ENCODE measurements at places on chromosomes 12 and 14. TPM values are rescaled to one million over a fixed set of nuclear protein-coding genes. Genes with fewer than 3 reads are reported as not detected.

- no peaks in the 10 kb centered on the region for H3K4me1 ChIP-seq
- H3K27ac ChIP-seq = no peak overlapping the region
- no peaks in the 10 kb centered on the region for H3K27me3 ChIP-seq
- no peak overlapping the region for H3K4me3 ChIP-seq
- DNase-seq = no peak
Measured at GRCh38 chr14:104852280-104852663, 12.8 kb upstream of the CEP170B start.

GRCh38 chr12:116662612-116663144 lies 75.2 kb downstream of the SPRING1 start:
- no peaks in the 10 kb centered on the region for H3K27me3 ChIP-seq
- no peak for DNase-seq
- no peak overlapping the region for H3K4me3 ChIP-seq
- no peak overlapping the region for H3K27ac ChIP-seq
- no peaks in the 10 kb centered on the region for H3K36me3 ChIP-seq
- peaks cover 16% of the 10 kb centered on the region for H3K4me1 ChIP-seq

Gene TSHR
- total RNA-seq = not detected

Gene ASCL1
- not detected for total RNA-seq

Gene CLMN
- total RNA-seq = 7.1 TPM

Gene SLC25A47
- not detected for total RNA-seq

Gene TMEM233
- total RNA-seq = 0.17 TPM

DNA sequence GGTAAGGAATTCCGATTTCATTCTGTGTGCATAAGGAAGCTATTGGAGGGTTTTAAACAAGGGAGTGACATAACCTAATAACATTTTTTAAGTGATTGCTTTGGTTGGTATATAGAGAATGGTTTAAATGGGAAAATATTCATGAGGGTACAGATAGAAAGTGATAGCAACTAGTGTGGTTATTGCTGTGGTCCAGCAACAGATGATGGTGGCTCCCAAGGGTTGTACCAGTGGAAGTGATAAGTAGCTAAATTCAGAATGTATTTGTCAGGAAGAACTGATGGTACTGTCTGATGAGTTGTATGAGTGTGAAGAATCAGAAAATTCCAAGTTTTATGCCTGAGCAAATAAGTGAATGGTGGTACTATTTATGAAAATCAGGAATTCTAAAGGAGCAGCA lies 2.6 kb upstream of the CNOT2 start:
- DNase-seq = no peak
- H3K4me3 ChIP-seq = no peak overlapping the region
- peaks cover 30% of the 10 kb centered on the region for H3K36me3 ChIP-seq
- H3K4me1 ChIP-seq = peaks cover 27% of the 10 kb centered on the region

GRCh38 chr14:33814010-33814409 lies 136.9 kb downstream of the EGLN3 start:
- no peaks in the 10 kb centered on the region for H3K4me1 ChIP-seq
- no peak overlapping the region for H3K4me3 ChIP-seq
- H3K27ac ChIP-seq = no peak overlapping the region
- no peaks in the 10 kb centered on the region for H3K27me3 ChIP-seq
- H3K36me3 ChIP-seq = no peaks in the 10 kb centered on the region
- DNase-seq = no peak

Gene GUCY2C
- total RNA-seq = not detected

DNA sequence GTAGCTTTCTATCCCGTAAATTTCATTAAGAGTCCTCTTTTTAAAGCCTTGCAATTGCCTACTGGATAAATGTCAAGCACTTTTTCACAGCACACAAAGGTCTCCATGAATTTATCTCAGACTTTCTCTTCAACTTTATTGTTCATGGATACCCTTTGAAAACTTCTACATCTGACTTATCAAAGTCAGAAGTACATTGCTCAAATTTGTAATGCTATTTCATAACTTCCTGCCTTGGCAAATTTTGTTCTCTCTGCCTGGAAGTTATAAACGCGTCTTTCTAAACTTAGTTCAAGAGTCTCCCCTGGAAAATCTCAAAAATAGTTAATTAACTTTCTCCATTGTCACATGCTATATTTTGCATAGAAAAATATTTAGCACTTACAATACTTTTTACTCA lies 55.9 kb upstream of the RERGL start:
- no peak for DNase-seq
- H3K27ac ChIP-seq = no peak overlapping the region
- no peaks in the 10 kb centered on the region for H3K27me3 ChIP-seq
- H3K36me3 ChIP-seq = no peaks in the 10 kb centered on the region
- H3K4me1 ChIP-seq = no peaks in the 10 kb centered on the region

- H3K27ac ChIP-seq = peak overlapping the region; percentile 82
- H3K36me3 ChIP-seq = peaks cover 4% of the 10 kb centered on the region
- no peak for DNase-seq
- no peak overlapping the region for H3K4me3 ChIP-seq
Measured at GRCh38 chr14:52046376-52046917, 22.4 kb downstream of the NID2 start.

Gene IGF1
- 15.4 TPM for total RNA-seq

Gene IRAK3
- 13.0 TPM for total RNA-seq

Gene ATF1
- 29.1 TPM for total RNA-seq

DNA sequence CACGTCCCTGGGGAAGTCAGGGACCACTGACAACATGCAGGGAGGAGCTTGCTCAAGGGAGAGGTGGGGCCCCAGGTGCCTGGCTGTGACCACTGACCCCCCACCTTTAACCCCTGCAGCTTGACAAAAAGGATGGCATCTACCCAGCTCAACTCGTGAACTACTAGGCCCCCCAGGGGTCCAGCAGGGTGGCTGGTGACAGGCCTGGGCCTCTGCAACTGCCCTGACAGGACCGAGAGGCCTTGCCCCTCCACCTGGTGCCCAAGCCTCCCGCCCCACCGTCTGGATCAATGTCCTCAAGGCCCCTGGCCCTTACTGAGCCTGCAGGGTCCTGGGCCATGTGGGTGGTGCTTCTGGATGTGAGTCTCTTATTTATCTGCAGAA lies 26.3 kb downstream of the HIP1R start:
- H3K27me3 ChIP-seq = no peaks in the 10 kb centered on the region
- H3K27ac ChIP-seq = peak overlapping the region; percentile 57
- peaks cover 52% of the 10 kb centered on the region for H3K4me1 ChIP-seq
- no peaks in the 10 kb centered on the region for H3K36me3 ChIP-seq
- no peak overlapping the region for H3K4me3 ChIP-seq
- no peak for DNase-seq

Gene KCNMB4
- 10.3 TPM for total RNA-seq

DNA sequence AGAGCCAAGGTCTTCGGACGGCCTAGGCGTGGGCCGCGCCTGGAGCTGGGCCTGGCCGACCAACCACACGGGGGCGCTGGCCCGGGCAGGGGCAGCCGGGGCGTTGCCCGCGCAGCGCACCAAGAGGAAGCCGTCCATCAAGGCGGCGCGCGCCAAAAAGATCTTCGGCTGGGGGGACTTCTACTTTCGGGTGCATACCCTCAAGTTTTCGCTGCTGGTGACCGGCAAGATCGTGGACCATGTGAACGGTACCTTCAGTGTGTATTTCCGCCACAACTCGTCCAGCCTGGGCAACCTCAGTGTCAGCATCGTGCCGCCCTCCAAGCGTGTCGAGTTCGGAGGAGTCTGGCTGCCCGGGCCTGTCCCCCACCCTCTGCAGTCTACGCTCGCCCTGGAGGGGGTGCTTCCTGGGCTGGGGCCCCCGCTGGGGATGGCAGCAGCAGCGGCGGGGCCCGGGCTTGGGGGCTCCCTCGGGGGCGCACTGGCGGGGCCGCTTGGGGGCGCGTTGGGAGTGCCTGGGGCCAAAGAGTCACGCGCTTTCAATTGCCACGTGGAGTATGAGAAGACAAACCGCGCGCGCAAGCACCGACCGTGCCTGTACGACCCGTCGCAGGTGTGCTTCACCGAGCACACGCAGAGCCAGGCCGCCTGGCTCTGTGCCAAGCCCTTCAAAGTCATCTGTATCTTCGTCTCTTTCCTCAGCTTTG lies 4.4 kb upstream of the SHMT2 start:
- H3K27ac ChIP-seq = no peak overlapping the region
- H3K4me3 ChIP-seq = no peak overlapping the region
- no peaks in the 10 kb centered on the region for H3K36me3 ChIP-seq
- H3K4me1 ChIP-seq = peaks cover 10% of the 10 kb centered on the region
- no peak for DNase-seq

DNA sequence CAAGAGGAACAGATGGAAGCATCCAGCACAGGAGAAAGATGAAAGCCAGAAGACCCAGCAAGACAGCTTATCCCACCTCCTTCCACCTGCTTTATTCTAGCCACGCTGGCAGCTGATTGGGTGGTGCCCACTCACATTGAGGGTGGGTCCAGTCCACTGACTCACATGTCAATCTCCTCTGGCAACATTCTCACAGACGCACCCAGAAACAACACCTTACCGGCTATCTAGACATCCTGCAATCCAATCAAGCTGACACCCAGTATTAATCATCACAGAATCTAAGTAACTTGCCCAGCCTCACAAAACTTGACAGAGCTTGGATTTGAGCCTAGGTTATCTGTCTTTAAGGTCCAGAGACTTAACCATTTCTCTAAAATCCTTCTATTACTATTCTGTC lies 208.9 kb downstream of the PAH start:
- no peaks in the 10 kb centered on the region for H3K27me3 ChIP-seq
- H3K27ac ChIP-seq = no peak overlapping the region
- H3K4me1 ChIP-seq = no peaks in the 10 kb centered on the region
- H3K4me3 ChIP-seq = no peak overlapping the region
- H3K36me3 ChIP-seq = no peaks in the 10 kb centered on the region
- DNase-seq = no peak

GRCh38 chr12:41917938-41918341 lies 226.7 kb downstream of the GXYLT1 start:
- H3K4me1 ChIP-seq = peaks cover 9% of the 10 kb centered on the region
- H3K36me3 ChIP-seq = no peaks in the 10 kb centered on the region
- H3K4me3 ChIP-seq = no peak overlapping the region
- H3K27me3 ChIP-seq = no peaks in the 10 kb centered on the region
- DNase-seq = no peak

GRCh38 chr14:22168092-22168955 lies 420.7 kb downstream of the DAD1 start:
- no peaks in the 10 kb centered on the region for H3K4me1 ChIP-seq
- no peak overlapping the region for H3K4me3 ChIP-seq
- no peaks in the 10 kb centered on the region for H3K36me3 ChIP-seq
- H3K27me3 ChIP-seq = no peaks in the 10 kb centered on the region

- H3K36me3 ChIP-seq = no peaks in the 10 kb centered on the region
- no peak overlapping the region for H3K27ac ChIP-seq
- DNase-seq = no peak
- no peak overlapping the region for H3K4me3 ChIP-seq
- no peaks in the 10 kb centered on the region for H3K27me3 ChIP-seq
Measured at GRCh38 chr12:98372340-98373024, 142.9 kb upstream of the TMPO start.

DNA sequence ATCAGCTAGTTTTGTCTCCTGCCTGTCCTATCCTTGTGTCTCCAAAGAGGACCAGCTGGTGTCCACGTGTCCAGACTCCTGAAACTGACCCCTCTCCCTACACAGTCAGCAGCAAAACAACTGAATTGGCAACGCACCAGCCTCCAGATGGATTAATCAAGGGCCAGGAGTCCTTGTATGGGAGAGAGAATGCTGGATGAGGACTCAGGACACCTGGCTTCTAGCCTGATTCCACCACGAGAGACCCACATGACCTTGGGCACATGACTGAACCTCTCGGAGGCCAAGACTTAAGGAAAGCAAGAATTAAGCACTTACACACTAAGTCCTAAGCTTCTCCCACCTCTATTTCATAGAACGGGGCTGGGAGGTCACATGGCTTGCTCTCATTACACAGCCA lies 60.4 kb upstream of the CMKLR1 start:
- no peaks in the 10 kb centered on the region for H3K4me1 ChIP-seq
- no peak overlapping the region for H3K27ac ChIP-seq
- no peak for DNase-seq

GRCh38 chr14:77654001-77654441 lies 37.6 kb upstream of the SPTLC2 start:
- H3K27ac ChIP-seq = no peak overlapping the region
- H3K4me1 ChIP-seq = no peaks in the 10 kb centered on the region

Gene SDR9C7
- not detected for total RNA-seq

- H3K36me3 ChIP-seq = no peaks in the 10 kb centered on the region
- peaks cover 5% of the 10 kb centered on the region for H3K27me3 ChIP-seq
- H3K27ac ChIP-seq = peak overlapping the region; percentile 69
- DNase-seq = no peak
- H3K4me1 ChIP-seq = peaks cover 19% of the 10 kb centered on the region
Measured at GRCh38 chr12:1812650-1813302, 7.6 kb upstream of the LRTM2 start.

Gene KLRF1
- not detected for total RNA-seq

Gene TPH2
- total RNA-seq = 0.11 TPM

GRCh38 chr12:45509621-45510020 lies 219.9 kb upstream of the ARID2 start:
- no peaks in the 10 kb centered on the region for H3K4me1 ChIP-seq
- H3K4me3 ChIP-seq = no peak overlapping the region
- no peak for DNase-seq
- no peaks in the 10 kb centered on the region for H3K27me3 ChIP-seq
- H3K27ac ChIP-seq = no peak overlapping the region

Gene PLCZ1
- total RNA-seq = not detected

DNA sequence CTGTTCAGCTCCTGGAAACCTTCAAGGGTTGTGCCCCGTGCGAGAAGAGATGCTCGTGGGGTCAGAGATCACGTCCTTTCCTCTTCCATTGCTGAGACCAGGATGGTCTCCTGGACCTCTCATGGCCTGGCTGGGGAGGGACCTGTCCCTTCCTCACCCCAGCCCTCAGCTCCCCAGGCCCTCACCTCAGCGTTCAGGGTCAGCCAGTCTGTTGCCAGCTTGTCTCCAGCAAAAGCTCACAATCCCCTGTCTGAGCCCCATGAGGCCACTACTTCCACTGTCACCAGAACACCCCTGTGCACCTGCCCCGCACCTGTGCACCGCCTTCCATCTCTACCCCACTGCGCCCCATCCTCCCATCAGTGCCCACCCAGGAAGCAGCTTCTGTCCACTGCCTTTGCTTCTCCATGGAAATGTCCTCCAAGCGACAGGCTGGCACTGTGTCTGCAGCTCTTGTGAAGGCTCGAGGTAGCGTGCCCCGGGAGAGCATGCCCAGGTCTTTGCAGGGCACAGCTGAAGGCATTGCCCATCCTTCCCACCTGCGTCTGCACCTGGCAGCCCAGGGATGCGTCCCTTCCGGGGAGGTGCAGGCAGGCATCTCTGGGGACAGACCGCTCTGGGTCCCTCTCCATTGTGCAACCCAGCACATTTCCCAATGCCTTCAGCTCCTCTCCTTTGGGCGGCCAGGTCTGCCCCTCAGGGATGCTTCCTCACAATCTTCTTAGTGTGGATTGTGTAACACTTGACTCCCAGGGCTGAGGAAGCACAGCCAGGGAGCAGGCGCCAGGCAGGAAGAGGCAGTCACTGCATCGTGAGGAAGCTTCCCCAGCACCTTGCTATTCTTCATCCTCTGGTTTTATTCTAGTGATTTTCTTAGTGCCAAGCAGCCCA lies 179.6 kb downstream of the ADGRD1 start:
- peaks cover 19% of the 10 kb centered on the region for H3K4me1 ChIP-seq
- H3K27me3 ChIP-seq = no peaks in the 10 kb centered on the region
- H3K4me3 ChIP-seq = no peak overlapping the region
- H3K36me3 ChIP-seq = peaks cover 42% of the 10 kb centered on the region
- peak overlapping the region; percentile 59 for H3K27ac ChIP-seq

Measured in esophagus muscularis mucosa (tissue), 4 donors.